ENCODE measurements at places on chromosomes 3 and 15.

DNA sequence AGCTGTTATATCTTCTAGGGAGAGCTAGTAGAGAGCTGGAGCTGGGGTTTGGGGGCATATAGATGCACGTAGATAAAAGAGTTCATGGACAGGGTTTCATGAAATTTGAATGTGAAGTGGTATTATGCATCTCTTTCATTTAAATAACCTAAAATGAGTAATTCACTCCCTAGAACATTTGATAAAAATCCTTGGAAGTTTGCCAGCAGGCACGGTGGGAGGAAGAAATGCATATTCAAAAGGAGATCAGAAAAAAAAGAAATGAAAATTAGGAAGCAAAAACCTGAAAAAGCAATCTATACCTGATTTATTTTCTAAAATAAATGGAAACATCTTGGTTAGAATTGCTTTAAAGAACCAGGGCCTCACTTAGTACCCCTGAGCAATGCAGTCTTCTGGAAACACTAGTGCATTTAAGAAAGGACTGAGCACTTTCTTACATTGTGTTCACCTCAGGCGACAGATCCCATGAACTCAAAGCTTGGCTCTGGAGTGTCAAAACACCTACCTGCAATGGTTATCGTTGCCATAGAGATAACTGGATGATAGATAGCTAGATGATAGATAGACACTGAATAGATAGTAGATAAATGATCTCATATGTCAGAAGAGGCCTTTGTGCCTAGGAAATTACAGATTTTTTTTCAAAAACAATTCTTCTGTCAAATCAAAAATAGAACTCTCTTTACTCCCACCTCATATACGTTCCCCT lies 458.6 kb upstream of the THRB start:
- DNase-seq = no peak

- DNase-seq = no peak
These were observed 127.7 kb downstream of the NUP210 start for GRCh38 chr3:13292375-13292774.

DNA sequence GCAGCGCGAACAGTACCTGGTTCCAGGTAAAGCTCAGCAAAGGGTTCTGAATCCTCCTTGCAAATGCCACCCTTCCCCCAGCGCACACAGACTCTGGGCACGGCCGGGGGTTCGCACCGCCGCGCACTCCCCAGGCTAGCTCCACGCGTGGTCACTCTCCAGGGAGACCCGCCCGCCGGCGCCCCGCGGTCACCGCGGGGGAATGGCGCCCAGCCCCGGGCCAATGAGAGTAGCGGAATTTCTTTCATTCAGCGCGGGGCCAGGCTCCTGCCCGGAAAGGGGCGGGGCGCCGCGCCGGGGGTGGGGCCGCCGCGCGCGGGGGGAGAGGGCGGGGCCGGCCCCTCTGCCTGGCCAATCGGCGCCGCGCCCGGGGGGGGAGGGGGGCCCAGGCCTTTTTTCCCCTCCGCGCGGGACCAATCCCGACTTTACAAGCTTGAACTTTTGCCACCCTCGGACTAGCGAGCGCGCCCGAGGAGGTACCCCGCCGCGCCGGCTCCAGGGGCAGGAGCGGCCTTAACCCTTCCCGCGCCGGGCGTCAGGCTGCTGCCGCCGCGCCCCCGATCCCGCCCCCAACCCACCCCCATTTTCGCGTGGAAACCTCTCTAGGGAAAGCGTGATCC lies 1.1 kb upstream of the SMAD6 start:
- DNase-seq = peak; percentile 84

- DNase-seq = no peak
These were observed 10.1 kb upstream of the WNT5A start for GRCh38 chr3:55497250-55497649.

DNA sequence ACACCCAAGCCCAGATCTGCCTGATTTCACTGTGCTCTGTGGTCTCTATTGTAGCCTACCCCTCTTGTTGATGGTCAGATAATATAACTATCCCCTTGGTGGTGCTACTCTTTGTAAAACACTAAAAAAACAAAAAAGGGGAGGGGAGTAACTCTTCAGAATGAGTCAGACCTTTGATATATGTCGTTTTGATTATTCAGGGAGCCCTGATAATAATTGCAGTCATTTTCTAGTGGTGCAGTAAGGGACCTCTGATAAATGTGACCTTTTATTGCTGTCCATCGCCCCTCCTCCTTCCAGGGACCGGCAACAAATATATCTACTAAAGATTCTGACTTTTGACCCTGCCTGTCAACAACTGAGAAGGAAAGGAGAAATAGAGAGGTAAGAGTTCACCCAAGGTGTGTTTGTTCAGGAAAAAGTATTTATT lies 45.1 kb upstream of the MAGI1 start:
- DNase-seq = no peak

GRCh38 chr3:72818905-72819304 lies 29.3 kb downstream of the SHQ1 start:
- peak; percentile 75 for DNase-seq

DNA sequence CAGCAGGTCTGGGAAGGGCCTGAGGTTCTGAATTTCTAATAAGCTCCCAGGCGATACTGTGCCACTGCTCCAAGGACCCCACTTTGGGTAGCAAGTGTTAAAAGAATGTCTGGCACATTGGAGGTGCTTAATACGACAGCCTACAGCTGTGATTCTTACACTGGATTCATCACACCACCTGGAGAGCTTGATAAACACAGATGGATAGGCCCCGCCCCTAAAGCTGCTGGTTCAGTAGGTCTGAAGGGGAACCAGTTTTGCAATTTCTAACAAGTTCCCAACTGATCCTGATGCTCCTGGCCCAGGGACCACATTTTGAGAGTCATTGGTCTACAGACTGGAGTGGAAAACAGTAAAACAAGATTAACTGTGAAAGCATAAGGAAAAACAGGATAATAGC lies 124.8 kb upstream of the ST8SIA2 start:
- DNase-seq = no peak

GRCh38 chr3:176739159-176739558 lies 458.1 kb downstream of the TBL1XR1 start:
- no peak for DNase-seq

GRCh38 chr3:123685780-123686179 lies 100.9 kb upstream of the HACD2 start:
- DNase-seq = no peak

DNA sequence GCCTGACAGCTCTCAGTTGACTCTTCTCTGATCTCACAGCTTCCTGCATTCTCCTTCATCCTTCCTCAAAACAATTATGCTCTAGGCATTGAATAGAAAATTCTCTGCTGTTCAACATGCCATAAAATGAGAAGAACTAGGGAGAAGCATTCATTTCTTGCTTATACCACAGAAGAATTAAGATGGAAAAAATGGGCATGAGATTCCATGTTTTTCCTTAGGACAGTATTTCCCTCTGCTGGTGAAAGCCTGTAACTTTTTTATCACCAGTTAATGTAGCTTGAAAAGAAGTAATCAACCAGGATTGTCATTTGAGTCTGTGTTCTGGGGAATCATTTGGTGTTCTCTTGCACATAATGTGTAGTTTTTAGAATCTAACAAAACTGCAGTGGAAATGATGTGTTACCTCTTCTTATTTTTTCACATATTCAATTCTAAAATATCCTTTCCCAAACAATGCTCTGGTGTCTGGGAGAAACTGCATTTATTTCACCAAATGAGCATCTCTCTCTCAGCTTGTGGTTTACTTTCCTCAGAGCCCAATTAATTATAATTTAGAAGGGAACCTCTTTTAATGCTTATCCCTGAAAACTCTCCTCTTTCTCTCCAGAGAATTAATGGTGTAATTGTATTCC lies 92.8 kb upstream of the DCBLD2 start:
- DNase-seq = peak; percentile 49

- no peak for DNase-seq
These were observed 172.8 kb downstream of the KCNMB2 start for GRCh38 chr3:178709051-178709450.

- no peak for DNase-seq
These were observed 15.7 kb downstream of the BHLHE40 start for GRCh38 chr3:4994823-4995499.

GRCh38 chr3:82410366-82410765 lies 648.9 kb upstream of the GBE1 start:
- no peak for DNase-seq

- peak; percentile 24 for DNase-seq
These were observed 19.2 kb upstream of the KPNA1 start for GRCh38 chr3:122533931-122534334.

- no peak for DNase-seq
These were observed 379.9 kb upstream of the RASGRP1 start for GRCh38 chr15:38944536-38944935.

- peak; percentile 11 for DNase-seq
These were observed 28.3 kb downstream of the PDCD6IP start for GRCh38 chr3:33826688-33827087.

GRCh38 chr3:189322339-189322738 lies 150.6 kb downstream of the TPRG1 start:
- no peak for DNase-seq

DNA sequence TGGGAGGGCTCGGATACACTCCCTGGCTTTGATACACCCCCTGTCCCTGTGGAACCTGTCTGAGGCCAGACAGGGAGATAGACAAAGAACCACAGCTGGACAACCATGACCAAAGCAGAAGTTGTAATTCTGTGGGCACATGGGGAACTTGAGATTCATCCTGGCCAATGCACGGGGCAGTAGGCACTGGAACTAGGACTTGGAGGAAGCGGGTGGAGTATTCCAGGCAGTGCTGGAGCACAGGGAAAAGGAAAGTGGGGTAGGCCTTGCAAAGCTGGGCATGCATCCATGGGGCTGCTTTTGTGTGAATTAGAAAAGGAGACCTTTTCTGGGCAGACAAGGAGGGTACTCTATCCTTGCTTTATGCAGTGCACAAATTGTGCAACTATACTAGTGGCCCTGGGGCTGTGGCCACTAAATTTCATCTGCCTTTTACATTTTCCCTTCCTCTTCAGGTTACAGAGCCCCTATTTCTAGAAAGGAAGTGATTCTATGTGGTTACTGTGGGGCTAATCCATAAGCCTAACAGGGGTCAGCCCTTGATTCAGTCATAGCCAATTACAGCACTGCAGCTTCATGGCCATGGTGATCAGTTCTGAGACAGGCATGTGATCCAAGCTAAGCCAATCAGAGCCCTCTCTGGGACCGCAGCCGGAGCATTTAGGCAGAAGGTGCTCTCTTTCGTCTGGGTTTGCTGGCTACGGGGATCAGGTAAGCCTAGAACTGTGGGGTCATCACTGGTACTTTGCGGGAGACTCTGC lies 21.0 kb downstream of the CRABP1 start:
- no peak for DNase-seq

GRCh38 chr3:156952011-156952410 lies 125.9 kb downstream of the LEKR1 start:
- DNase-seq = no peak

GRCh38 chr3:112260563-112260962 lies 33.5 kb downstream of the SLC9C1 start:
- DNase-seq = no peak

GRCh38 chr3:62233065-62233464 lies 140.3 kb downstream of the FEZF2 start:
- no peak for DNase-seq

GRCh38 chr3:48634661-48635221 lies 520 bp downstream of the SLC26A6 start:
- DNase-seq = no peak

DNA sequence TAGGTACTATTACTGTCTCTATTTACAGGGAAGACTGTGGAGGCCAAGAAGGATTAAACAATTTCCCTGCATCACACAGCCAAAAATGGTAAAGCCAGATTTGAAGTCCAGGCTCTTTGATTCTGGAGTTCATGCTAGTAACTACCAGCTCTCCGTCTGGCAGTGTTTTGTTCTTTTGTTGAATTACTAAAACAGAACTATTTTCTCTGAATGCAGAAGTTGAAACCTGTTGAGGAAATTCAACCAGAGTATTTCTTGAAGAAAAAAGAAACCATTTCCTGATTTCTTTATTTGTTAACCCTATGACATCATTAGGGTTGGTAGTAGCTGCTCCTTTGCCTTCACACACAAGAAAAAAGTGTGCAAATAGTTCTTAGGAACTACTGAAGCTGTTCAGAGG lies 34.3 kb downstream of the CRTC3 start:
- DNase-seq = no peak

DNA sequence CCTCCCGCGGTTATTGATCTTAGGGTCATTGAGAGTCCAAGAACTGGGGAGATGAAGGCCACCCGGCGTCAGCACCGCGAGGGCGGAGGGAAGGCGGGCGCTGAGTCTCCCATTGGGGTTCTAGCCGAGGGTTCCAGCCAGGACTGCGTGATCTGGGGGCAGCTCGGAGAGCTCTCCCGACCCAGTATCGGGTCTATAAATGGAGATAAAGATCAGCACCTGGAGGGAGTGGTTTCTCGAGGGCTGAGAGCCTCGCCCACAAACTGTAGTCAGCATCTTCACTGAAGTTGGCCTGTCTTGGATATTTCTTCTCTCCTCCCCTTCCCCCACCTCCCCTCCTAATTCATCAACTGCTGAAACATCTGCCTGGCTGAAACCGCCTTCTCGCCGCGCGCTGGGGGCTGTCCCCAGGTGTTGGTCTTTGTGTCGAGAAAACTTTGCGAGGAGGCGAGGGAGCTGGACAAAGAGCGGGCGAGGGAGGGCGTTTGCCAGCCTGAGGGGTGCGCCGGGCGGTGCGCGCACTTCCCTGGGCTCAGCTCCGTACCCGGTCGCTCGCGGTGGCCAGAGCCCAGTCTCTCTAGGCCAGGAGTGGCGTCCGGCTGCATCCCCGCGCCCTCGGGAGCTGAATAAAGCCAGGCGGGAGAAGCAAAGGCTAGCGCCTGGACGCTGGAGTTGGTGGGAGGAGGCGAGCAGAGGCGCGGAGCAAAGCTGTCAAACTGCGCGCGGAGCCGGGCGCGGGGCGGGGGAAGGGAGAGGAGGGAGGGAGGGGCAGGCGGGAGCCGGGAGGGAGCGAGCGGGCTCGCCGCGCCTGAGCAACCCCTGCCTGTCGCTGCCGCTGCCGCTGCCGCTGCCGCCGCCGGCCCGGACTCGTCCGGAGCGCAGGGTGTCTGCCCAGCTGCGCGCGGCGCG lies at the start of gene ST8SIA2:
Gene ST8SIA2, plus strand, starts transcription at position 811 of the 909 bp plus-strand sequence. CDS start 184 bp downstream, outside the sequence.
- no peak for DNase-seq

- no peak for DNase-seq
These were observed 107.9 kb downstream of the MYLK start for GRCh38 chr3:123776071-123776782.

- no peak for DNase-seq
These were observed 34.0 kb downstream of the FGD5 start for GRCh38 chr3:14852717-14853116.

- DNase-seq = no peak
These were observed 298.9 kb downstream of the RPLP1 start for GRCh38 chr15:69751566-69751965.

GRCh38 chr3:181885868-181886630 lies 174.3 kb downstream of the SOX2 start:
- no peak for DNase-seq

DNA sequence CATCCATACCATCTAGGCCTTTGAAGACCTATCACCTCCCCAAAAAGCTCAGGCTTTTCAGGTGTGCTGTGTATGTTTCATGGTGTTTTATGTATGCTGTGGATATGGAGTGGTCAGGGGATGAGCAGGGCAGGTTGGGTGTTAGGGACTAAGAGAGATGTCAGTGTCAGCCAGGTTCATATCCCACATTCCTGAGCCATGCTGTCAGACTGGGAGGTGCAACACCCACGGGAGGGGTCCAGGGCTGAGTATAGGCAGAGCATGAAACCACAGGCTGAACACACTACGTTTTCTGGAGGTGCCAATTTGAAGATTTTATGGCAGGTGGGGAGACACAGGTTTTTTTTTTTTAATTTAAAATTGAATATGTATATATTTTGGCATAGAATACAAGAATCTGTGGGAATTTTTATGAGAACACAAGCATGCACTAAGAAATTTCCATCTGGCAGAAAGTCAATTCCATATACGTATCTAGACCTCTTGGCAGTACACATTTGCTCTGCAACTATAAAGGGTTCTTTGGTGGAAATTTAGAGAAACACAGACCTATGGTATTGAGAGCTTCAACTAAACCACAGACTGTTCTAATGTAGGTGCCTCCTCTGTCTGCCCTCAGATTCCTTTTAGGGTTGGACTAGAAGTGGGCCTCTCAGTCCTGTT lies 101.9 kb upstream of the RNU6-1 start:
- DNase-seq = no peak

Data from AG04450 (cell line).